ENCODE measurements at places on chromosomes 7 and 10. TPM values are rescaled to one million over a fixed set of nuclear protein-coding genes. Genes with fewer than 3 reads are reported as not detected.

Gene SDHAF3
- total RNA-seq: 18.4 TPM

Gene GSTO2
- 1.3 TPM for total RNA-seq

Gene AKR1E2
- total RNA-seq: 5.6 TPM

Gene NAT16
- 0.15 TPM for total RNA-seq

Gene SLC13A1
- total RNA-seq: not detected

Gene ADAM12
- 3.7 TPM for total RNA-seq

Gene NCOA4
- 97.8 TPM for total RNA-seq

Gene AKR1C1
- total RNA-seq: 547 TPM

Gene CHCHD3
- total RNA-seq: 72.5 TPM

Gene AHR
- total RNA-seq: 7.3 TPM

Data from A549 treated with Mapracorat at 1 μM for 4 hours (cell line).